NCI-H1694 (cell line): ENCODE measurements at places on chromosomes 12 and 14.

DNA sequence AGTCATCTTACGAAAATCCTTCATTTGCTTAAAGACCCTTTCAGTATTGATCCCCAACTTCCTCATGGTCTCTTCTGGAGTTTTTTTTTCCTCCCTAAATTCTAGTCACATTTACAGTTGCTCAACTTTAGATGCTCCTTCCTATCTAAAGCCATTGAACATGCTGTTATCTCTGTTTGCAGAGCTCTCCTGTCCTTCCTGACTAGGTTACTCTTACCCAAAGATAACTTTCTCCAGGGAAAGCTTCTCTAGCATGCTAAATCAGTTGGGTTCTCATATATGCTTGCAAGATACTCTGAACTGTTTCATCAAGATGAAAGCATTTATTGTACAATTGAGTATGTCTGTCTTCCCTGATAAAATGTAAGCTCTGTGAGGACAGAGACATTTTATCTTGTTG lies 1.8 kb upstream of the RAB21 start:
- no peak for DNase-seq

DNA sequence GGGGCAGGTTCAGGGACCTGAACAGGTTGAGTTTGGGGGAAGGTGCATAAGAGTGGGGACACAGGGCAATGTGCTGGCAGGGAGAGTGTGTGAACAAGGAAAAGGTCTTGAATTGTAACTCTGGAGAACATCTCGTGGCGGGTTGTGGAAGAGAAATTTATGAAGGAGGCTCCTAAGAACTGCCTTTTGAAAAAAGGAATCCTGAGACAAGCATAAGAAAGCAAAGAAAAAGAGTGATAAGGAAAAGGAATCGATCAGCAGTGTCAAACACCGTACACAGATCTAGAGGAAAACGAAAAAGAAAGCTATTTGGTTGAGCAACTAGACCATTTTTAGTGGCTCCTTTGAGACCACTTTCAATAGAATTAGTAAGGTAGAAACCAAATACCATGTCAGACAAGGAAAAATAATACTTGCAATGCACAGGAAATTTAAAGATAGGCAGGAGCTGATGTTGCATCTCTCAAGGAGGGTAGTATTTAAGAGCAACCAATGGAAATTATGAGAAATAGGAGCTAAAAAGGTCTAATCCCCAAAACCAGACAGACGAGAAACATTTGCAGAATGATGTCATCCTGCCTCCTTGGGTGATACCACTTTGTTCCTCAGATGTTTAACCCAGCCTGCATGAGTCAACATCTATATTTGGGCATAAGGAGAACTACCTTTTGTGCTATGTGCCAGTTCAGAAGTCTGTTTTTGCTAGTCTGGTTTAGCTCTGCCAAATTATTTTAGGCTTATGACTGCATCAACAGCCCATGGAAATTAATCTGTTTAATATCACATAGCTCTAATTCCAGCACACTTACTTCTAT lies 64.5 kb upstream of the STK38L start:
- DNase-seq: no peak

GRCh38 chr12:18400186-18400585 lies 138.9 kb downstream of the PIK3C2G start:
- no peak for DNase-seq

DNA sequence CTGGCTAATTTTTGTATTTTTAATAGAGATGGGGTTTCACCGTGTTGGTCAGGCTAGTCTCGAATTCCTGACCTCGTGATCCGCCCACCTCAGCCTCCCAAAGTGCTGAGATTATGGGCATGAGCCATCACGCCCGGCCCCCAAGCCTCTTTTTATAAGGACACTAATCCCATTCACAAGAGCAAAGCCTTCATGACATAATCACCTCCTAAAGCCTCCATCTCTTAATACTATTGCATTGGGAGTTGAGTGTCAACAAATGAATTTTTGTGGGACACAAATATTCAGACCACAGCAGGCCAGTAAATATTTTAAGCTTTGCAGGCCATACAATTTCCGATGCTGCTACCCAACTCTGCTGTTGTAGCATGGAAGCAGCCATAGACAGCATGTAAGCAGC lies 10.9 kb downstream of the RNF212B start:
- no peak for DNase-seq

GRCh38 chr12:81502912-81503695 lies 256.0 kb downstream of the PPFIA2 start:
- DNase-seq: no peak
